Iris pigment epithelial cell (primary cell): ENCODE measurements at places on chromosomes 5 and 9.

DNA sequence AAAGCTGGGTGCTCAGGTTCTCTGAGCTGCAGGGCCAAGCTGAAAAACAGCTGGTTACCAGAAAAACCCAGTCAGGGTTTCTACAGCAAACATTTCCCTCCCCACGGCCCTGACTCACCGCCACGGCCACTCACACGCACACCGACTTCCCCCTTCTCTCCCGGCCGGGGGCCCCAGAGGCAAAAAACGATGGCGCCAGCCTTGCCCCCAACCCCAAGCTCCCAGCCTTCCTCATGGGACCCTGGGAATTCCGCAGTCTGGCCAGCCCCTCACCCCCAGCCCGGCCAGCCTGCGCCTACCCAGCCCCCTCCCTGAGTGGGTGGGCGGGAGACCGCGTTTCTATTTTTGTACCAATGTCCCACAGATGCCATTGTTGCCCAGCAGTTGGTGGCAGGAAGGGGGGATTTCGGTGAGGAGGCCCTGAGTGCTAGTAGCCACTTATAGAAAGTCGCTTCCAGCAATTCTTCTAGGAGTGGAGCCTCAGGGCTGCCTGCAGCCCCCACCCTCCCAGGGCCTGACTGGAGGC, 18.4 kb downstream of the ENG start:
- DNase-seq, result peak; percentile 79

DNA sequence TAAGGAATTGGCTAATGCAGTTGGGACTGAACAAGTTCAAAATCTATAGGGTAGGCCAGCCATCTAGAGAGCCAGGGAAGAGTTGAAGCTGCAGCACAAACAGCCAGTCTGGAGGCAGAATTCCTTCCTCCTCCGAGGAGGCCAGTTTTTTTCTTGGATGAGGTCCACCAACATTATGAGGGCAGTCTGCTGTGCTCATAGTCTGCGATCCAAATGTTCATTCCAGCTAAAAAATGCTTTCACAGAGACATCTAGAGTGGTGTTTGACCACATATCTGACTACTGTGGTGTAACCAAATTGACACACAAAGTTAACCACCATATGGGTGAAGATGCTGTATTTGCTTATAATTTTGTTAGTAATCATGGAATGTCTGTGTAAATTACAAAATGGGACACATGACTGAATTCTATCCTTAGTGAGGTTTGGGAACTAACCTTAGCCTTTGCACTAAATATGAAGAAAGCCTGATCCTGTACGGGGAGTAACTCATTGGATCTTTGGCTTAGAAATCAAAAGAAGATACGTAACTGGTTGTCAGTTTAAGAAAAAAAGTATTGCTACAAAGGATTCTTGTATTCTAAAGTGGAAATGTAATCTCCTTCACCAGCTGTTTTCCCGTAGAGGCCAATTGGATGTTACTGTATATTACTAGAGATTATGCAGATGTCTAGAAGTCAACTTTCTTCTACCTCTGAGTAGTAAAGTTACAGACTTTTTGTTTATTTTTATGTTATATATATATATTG, 70.6 kb downstream of the SPIN1 start:
- peak; percentile 80 for DNase-seq

- peak; percentile 36 for DNase-seq
These were observed 35.6 kb downstream of the PTCD2 start for GRCh38 chr5:72355706-72356299.

DNA sequence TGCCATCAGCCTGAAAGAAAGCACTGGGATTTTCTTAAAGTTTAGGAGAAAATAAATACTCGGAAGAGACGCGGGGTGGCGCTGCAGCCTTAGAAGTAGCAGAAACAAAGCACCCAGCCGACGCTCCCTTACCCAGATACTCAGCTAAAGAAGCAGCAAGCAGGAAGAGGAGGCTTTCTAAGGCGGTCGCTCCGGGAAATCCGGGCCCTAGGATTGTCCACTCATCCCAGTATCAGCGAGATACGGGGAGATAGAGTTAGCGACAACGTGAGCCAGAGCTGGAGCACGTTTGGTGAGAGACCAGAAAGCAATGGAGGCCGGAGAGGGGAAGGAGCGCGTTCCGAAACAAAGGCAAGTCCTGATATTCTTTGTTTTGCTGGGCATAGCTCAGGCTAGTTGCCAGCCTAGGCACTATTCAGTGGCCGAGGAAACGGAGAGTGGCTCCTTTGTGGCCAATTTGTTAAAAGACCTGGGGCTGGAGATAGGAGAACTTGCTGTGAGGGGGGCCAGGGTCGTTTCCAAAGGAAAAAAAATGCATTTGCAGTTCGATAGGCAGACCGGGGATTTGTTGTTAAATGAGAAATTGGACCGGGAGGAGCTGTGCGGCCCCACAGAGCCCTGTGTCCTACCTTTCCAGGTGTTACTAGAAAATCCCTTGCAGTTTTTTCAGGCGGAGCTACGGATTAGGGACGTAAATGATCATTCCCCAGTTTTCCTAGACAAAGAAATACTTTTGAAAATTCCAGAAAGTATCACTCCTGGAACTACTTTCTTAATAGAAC, at the start of gene PCDHB2:
TSS of gene PCDHB2 (plus strand) at position 135 of the 782 bp plus-strand sequence. CDS start at position 311, 176 bp downstream.
- no peak for DNase-seq

- no peak for DNase-seq
These were observed 17.3 kb upstream of the FAM240B start for GRCh38 chr9:38737246-38737645.

GRCh38 chr5:157342822-157343402, 77.0 kb downstream of the CYFIP2 start:
- peak; percentile 37 for DNase-seq

DNA sequence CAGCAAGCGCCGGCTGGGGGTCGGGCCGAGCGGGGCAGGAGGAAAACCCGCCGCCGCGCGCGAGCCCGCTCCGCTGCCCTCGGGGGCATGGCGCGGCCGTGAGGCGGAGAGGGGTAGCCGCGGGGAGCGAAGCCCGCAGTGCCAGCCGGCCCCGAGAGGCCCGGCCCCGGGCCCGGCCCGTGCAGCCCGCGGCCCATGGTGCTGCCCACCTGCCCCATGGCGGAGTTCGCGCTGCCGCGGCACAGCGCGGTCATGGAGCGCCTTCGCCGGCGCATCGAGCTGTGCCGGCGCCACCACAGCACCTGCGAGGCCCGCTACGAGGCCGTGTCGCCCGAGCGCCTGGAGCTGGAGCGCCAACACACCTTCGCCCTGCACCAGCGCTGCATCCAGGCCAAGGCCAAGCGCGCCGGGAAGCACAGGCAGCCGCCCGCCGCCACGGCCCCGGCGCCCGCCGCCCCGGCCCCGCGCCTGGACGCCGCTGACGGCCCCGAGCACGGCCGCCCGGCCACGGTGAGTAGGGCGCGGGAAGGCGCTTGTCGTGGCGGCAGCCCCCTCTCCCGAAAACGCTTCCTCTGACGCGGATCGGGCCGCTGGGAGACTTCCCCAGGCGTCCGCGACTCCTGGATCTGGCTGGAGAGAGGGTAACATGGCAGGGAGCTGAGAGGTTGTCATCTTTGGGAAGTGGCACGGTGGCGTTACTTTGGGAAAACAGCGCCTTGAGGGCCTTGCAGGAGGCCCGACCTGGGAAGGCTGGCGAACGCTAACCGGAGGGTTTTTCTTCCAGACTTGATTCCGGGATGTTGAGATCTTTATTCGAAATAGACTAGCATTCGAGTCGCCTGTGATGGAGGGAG, 523 bp downstream of the MAML1 start:
- DNase-seq, result peak; percentile 39

DNA sequence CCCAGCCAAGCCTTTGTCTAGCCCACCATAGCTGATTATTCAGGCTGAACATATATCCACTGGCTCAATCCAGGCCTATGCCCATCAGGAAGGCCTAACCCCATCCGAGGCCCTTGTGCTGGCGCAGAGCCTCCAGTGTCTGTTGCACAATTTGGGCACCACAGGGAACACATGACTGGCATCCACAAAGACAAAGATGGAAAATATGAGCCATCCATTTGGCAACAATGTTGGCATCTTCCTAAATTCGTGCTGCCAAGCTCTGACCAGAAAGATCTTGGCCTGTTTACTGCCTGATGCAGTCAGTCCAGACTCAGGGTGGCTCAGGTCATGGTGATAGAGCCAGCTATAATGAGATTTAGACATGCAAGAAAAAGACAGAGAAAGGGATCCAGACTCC, 233.8 kb downstream of the PIK3R1 start:
- no peak for DNase-seq

DNA sequence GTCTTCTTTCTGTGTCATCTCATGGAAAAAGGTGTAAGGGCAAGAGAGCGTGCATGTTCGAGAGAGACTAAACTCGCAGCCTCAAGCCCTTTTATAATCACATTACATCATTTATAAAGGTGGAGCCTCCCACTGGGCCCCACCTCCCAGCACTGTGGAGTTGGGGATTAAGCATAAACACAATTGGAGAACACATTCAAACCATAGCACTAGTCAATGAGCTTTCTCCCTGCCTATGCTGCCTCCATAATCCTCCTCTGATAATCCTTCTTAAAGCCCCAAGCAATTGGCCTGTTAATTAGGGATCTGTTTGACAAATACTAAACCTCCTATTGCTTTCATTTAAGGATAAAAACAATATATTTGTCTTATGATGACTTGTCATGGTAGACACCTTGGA, 99.6 kb downstream of the NMUR2 start:
- no peak for DNase-seq

DNA sequence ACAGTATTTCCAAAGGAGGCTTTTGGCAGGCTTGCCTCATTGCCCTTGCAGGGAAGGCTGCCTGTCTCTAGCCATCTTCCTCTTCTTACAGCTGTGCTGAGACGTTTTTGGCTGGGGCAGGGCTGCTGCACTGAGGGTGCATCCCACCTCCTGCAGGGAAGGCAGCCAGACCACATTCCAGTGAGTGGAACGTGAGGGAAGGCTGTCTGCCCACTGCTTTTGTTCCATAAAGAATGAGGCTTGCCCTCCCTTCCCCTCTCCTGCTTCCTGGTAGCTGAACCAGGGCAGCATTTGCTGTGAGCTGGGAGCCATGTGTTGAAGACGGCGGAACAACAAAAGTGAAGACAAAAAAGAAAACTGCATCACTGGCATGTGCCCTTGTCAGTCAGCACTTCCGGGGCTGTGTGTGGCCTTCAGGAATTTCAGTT, 16.8 kb downstream of the MGAT1 start:
- DNase-seq, result peak; percentile 54

DNA sequence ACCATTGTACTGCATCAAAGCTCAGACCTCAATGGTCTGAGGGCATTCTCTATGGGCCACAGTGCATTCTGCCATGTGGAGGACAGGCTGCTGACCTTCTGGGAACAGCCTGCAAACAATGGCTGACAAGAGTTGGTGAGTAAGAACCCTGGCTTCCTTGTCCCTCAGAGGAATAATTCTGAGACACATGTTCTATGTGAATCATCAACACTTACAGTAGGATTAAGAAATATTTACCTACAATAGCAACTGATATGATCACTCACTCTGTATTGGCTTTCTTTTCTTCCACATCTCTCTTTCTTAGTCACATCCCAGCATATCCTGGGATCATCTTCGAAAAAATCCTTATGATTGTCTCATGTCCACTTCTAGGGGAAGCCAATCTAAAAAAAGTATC, 306.5 kb upstream of the ITGA1 start:
- DNase-seq, result peak; percentile 0

DNA sequence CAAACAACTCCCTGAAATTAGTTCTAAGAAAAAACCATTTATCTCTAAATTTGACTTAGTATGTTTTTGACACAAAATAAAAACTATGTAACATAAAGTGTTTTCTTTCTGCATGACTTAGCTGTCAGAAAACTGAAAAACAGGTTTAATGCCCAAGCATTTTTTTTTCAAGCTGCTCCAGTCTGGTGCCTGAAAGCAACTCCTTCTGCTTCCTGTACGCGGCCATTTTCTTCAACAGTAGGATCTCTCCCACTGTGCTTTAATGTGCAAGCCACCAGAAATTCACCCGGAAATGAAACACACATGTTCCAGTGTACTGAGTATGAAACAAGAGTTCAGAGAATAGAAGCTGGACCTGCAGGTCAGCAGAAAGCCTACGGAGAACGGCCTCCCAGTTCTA, 161.2 kb downstream of the MED27 start:
- no peak for DNase-seq

GRCh38 chr9:130043654-130044623, 950 bp upstream of the FNBP1 start:
- DNase-seq, result peak; percentile 59

- no peak for DNase-seq
These were observed 105.8 kb upstream of the MSX2 start for GRCh38 chr5:174618589-174618988.

GRCh38 chr9:125580701-125581286, 126.2 kb downstream of the MAPKAP1 start:
- no peak for DNase-seq

DNA sequence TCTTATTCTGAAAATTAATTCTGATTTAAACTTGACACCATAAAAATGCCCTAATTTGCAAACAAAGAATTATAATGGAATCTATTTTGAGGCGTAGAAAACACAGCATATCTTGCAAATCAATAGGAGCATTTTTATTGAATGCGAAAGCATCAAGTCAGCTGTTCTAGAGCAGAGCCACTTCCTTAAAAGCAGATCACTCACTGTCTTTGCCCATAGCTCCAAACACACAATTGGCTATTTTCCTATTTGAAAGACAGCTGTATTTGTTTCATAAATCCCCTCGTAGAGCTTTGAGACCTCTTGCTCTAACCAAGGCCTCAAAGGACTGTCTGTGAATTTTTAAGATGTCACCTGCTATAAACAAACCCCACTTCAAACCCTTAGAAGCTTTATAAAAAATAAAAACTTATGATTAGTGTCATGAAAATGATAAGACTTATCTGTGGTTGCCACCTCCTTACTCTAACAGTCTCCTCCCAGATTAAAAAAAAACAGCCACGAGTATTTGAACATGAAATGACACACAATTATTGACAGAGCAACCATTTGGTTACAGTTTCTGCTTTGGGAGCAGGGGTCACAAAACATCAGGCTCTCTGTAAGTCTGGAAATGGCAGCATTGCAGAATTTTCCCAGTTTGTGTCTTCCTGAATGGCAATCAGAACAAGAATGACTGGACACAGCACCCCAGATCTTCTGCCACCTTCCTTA, 75.6 kb upstream of the RASEF start:
- no peak for DNase-seq

GRCh38 chr9:942805-943580, 33.5 kb upstream of the DMRT3 start:
- no peak for DNase-seq

DNA sequence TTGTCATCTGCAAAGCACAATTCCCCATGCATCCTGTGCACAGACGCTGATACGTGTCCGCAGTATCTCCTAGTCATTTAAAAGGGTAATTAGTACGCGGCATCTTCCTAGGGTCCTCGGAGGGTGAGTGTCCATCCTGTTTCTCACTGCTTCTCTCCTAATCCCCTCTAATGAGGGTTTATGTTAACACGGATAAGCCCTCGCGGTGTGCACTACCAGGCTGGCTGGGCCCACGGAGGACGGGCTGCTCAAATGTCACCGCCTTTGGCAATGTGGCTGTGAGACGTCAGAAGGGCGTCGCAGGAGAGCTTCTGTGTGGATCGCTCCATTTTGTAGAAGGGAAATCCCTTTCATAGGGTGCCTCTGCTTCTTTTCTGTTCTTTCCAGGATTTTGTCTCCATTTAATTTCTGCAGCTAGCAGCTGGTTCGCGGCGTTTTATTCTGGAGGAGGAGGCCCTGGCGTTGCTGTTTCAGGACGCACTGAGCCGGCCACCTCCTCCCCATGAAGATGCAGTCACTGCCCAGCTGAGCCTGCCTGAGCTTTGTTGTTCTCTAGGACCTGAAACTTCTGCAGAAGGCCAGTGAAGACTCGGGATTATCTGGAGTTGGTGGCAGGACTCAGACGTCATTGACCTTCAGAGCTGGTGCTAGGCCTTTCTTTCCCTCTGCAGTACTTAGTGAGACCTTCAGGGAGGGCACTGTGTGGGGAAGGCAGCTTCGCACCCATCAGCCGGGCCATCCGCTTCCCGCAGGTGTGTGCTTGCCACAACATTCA, 326.1 kb upstream of the IRX1 start:
- no peak for DNase-seq

- no peak for DNase-seq
These were observed 218.5 kb upstream of the ELAVL2 start for GRCh38 chr9:24044576-24044975.
